CD4-positive, alpha-beta memory T cell (primary cell): ENCODE measurements at places on chromosomes 4 and X. TPM values are rescaled to one million over a fixed set of nuclear protein-coding genes. Genes with fewer than 3 reads are reported as not detected.

DNA sequence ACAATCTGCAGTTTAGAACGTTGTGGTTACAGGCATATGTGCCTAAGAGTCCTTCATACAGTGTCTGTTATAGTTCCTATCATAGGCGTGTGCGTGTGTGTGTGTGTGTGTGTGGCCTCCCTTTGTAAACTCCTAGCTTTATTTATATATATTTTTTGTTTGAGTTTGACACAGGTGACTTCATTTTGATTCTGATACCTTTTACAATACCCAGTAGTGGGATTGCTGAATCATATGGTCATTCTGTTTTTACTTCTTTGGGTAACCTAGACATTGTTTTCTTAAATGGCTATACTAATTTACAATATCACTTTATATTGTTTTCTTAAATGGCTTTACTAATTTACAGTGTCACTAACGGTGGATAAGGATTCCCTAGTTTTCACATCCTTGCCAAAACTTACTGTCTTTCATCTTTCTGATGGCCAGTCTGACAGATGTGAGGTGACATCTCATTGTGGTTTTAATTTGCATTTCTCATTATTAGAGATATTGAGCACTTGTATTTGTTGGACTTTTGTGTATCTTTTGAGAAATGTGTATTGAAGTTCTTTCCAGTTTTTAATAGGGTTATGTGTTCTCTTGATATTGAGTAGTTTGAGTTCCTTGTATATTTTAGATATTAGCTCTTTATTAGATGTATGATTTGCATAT lies 211.1 kb upstream of the NUDT6 start:
- no peak for DNase-seq

GRCh38 chr4:79652738-79653137 lies 244.7 kb upstream of the GK2 start:
- DNase-seq: no peak

- no peak for DNase-seq
Observed at GRCh38 chrX:69603566-69604194, 12.2 kb upstream of the EDA start.

- DNase-seq: no peak
Observed at GRCh38 chr4:151685303-151685702, 75.5 kb downstream of the GATB start.

GRCh38 chr4:103029300-103029699 lies 9.8 kb upstream of the SLC9B1 start:
- DNase-seq: no peak

Gene HAND2
- not detected for polyA plus RNA-seq

Gene FDCSP
- polyA plus RNA-seq: not detected

Gene FAM53A
- polyA plus RNA-seq: 2.8 TPM

Gene ANXA10
- polyA plus RNA-seq: not detected

Gene SPIN2A
- polyA plus RNA-seq: not detected

Gene GAGE12F
- not detected for polyA plus RNA-seq

Gene NR3C2
- 4.9 TPM for polyA plus RNA-seq

Gene ANOS1
- polyA plus RNA-seq: not detected
